ENCODE measurements at places on chromosomes 7 and 10. TPM values are rescaled to one million over a fixed set of nuclear protein-coding genes. Genes with fewer than 3 reads are reported as not detected.

The HOXA4 gene
- 0.16 TPM for total RNA-seq

The ENTPD1 gene
- total RNA-seq = 16.8 TPM

The SFMBT2 gene
- total RNA-seq = 23.0 TPM

The GFRA1 gene
- total RNA-seq = not detected

The LIPJ gene
- total RNA-seq = 0.18 TPM

The PRRT4 gene
- total RNA-seq = 0.18 TPM

The ANKRD30A gene
- not detected for total RNA-seq

The AGR2 gene
- total RNA-seq = not detected

The ZNF425 gene
- 1.4 TPM for total RNA-seq

The C1QL3 gene
- total RNA-seq = not detected

The TNS3 gene
- 0.20 TPM for total RNA-seq

The PKD2L1 gene
- 0.14 TPM for total RNA-seq

The OR13A1 gene
- total RNA-seq = not detected

The PRF1 gene
- total RNA-seq = 78.3 TPM

The ZNF117 gene
- total RNA-seq = 5.8 TPM

The DOCK4 gene
- 0.23 TPM for total RNA-seq

The ABCA13 gene
- total RNA-seq = not detected

The GSTO2 gene
- 0.73 TPM for total RNA-seq

The TRIM50 gene
- total RNA-seq = not detected

The LIPK gene
- not detected for total RNA-seq

The RAB19 gene
- total RNA-seq = 9.5 TPM

The H2BK1 gene
- total RNA-seq = 1.1 TPM

The CYP26C1 gene
- total RNA-seq = not detected

The THSD7A gene
- total RNA-seq = not detected

The ZNF282 gene
- total RNA-seq = 31.9 TPM

The FBXO24 gene
- 1.2 TPM for total RNA-seq

The ELFN1 gene
- 0.16 TPM for total RNA-seq

The CADPS2 gene
- not detected for total RNA-seq

The MORN4 gene
- 1.3 TPM for total RNA-seq

The HUS1 gene
- total RNA-seq = 44.8 TPM

The FKBP6 gene
- total RNA-seq = not detected

The CCDC7 gene
- total RNA-seq = 20.7 TPM

The RTKN2 gene
- total RNA-seq = 5.0 TPM

The TEX36 gene
- not detected for total RNA-seq

The CTAGE4 gene
- 2.3 TPM for total RNA-seq

The ALOX5 gene
- 2.5 TPM for total RNA-seq

The PPP1R17 gene
- total RNA-seq = not detected

The PCGF6 gene
- total RNA-seq = 12.6 TPM

The SH2D4B gene
- total RNA-seq = 0.14 TPM

The PLXNA4 gene
- 10.6 TPM for total RNA-seq

The HABP2 gene
- not detected for total RNA-seq

The COL28A1 gene
- total RNA-seq = not detected

The EPHB6 gene
- 5.9 TPM for total RNA-seq

All from T-helper 2 cell treated with Interferon-gamma antibody and Interleukin-4, amounts not matched to agents 100 ng/mL and 5 ng/mL, for 36 hours (primary cell).